ENCODE measurements at places on chromosomes 12 and 14.
A peak's percentile ranks its signal among the peaks of the same experiment; 100 is the strongest.

GRCh38 chr14:91282954-91283645 is 38.6 kb upstream of the GPR68 start:
- no peak overlapping the region for H3K27ac ChIP-seq
- peaks cover 5% of the 10 kb centered on the region for H3K4me1 ChIP-seq
- no peaks in the 10 kb centered on the region for H3K27me3 ChIP-seq
- no peak for DNase-seq
- peaks cover 22% of the 10 kb centered on the region for H3K36me3 ChIP-seq
- no peak overlapping the region for H3K4me3 ChIP-seq

GRCh38 chr12:28460420-28461130 is 270.3 kb downstream of the CCDC91 start:
- H3K27me3 ChIP-seq, result no peaks in the 10 kb centered on the region
- no peak overlapping the region for H3K4me3 ChIP-seq
- H3K36me3 ChIP-seq, result no peaks in the 10 kb centered on the region

- peaks cover 3% of the 10 kb centered on the region for H3K27me3 ChIP-seq
- H3K36me3 ChIP-seq, result peaks cover 6% of the 10 kb centered on the region
- no peaks in the 10 kb centered on the region for H3K4me1 ChIP-seq
- no peak for DNase-seq
- no peak overlapping the region for H3K27ac ChIP-seq
Observed at GRCh38 chr12:69578283-69578682, 7.0 kb upstream of the CCT2 start.

DNA sequence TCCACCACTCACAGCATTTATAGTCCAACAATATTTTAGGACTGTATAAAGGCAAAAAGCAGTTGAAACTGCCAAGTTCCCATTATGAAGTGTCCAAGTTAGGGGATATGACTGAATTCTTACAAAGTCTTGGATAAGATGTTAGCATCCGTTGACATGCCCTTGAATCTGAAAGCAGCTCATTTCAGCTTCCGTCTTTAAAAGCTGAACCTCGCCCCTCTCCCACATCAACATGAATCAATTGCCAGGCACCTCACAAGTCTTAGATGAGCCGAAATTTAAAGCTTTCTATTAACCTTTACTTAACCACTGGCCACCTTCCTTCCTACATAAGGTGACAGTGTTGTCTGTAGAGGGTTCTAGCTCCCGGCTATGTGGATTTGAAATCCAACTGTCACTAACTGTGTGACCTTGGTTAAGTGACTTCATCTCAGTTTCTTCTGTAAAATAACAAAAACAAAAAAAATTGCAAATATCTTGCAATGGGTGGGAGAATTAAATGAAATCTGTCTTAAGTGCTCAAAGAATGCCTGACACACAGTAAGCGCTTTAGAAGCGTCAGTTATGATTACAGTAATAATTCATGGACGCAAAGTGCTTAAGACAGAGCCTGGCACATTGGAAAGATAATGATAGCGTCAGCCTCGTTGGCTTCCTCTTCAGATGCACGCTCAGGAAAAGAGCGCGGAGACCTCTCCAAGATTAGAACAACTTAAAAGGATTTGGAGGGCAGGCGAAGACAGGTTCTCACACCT is 1.2 kb downstream of the PPP1CC start:
- H3K36me3 ChIP-seq, result no peaks in the 10 kb centered on the region
- peaks cover 4% of the 10 kb centered on the region for H3K27me3 ChIP-seq
- H3K4me3 ChIP-seq, result peak overlapping the region; percentile 99
- peak overlapping the region; percentile 97 for H3K27ac ChIP-seq
- H3K4me1 ChIP-seq, result peaks cover 30% of the 10 kb centered on the region

DNA sequence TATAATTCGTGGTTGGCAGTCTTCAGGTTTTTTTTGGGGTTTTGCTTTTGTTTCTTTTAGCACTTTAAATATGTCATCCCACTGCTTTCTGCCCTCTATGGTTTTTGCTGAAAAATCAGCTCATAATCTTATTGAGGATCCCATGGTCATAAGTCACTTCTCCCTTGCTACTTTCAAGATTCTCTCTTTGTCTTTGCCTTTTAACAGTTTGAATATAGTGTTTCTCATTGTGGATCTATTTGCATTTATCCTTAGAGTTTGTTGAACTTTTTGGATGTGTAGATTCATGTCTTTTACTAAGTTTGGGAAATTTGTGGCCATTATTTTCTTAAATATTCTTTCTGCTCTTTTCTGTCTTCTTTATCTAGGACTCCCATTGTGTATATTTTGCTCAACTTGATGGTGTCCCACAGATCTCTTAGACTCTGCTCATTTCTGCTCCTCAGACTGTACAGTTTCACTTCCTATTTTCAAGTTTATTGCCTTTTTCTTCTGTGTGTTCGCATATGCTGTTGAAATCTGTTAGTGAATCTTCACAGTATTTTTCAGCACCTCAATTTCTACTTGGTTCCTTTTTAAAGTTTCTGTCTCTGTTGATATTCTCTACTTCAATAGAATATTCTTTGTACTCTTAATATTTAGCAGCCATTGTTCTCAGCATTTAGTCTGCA is 70.8 kb downstream of the WNK1 start:
- no peak for DNase-seq
- no peak overlapping the region for H3K27ac ChIP-seq
- no peaks in the 10 kb centered on the region for H3K4me1 ChIP-seq

DNA sequence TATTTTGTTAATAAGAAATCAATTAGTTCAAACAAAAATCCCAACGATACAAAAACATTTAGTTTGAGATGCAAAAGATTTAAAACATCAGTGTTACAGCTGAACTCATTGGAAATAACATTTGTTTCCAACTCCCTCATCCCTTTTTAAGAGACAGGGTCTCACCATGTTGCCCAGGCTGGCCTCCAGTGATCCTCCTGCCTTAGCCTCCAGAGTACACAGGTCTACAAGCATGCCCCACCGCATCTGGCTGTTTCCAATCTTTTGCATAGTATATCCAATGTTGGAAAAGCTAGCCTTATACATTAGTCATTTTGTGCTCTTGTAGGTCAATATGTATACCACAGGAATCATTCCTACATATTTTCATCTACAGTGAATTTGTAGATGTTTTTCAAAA is 11.5 kb downstream of the RSRC2 start:
- DNase-seq, result no peak
- H3K27ac ChIP-seq, result no peak overlapping the region
- no peaks in the 10 kb centered on the region for H3K27me3 ChIP-seq
- H3K36me3 ChIP-seq, result peaks cover 46% of the 10 kb centered on the region
- H3K4me3 ChIP-seq, result no peak overlapping the region
- H3K4me1 ChIP-seq, result no peaks in the 10 kb centered on the region

- peaks cover 19% of the 10 kb centered on the region for H3K36me3 ChIP-seq
- H3K27ac ChIP-seq, result no peak overlapping the region
- H3K4me3 ChIP-seq, result no peak overlapping the region
Observed at GRCh38 chr12:42119085-42119633, 25.5 kb downstream of the GXYLT1 start.

- no peak overlapping the region for H3K27ac ChIP-seq
- H3K4me1 ChIP-seq, result peaks cover 20% of the 10 kb centered on the region
- H3K4me3 ChIP-seq, result no peak overlapping the region
- no peaks in the 10 kb centered on the region for H3K36me3 ChIP-seq
- peaks cover 12% of the 10 kb centered on the region for H3K27me3 ChIP-seq
- no peak for DNase-seq
Observed at GRCh38 chr12:6214633-6215032, 14.4 kb downstream of the CD9 start.

DNA sequence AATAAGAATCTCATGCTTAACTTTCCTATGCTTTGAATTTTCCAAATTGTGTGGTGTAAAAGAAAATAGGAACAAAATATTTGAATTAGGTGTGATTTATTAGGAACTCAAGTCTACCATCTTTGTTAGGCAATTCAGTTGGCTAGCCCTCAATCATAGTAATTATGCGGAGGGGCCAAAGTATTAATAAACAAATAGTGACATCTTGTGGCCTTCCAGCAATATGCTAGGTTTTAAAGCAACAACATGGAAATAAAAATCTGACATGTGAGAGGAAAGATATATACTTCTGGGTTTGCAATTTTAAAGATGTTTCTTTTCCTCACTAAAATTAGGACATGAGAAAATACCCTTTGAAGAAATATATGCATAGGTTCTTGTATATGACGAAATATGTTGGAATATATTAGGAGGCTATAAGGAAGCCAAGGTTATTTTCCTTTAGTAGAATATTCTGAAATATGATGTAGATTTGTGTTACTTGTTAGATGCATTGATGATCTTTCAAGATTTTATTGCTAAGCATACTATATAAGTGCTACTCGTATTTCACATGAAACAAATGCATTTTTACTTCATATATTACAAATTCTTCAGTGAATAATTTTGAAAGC is 200.4 kb downstream of the PTPRO start:
- no peak overlapping the region for H3K27ac ChIP-seq
- no peaks in the 10 kb centered on the region for H3K27me3 ChIP-seq
- H3K36me3 ChIP-seq, result no peaks in the 10 kb centered on the region
- H3K4me1 ChIP-seq, result peaks cover 20% of the 10 kb centered on the region
- no peak overlapping the region for H3K4me3 ChIP-seq

GRCh38 chr12:54991161-54991990 is 6.8 kb upstream of the TESPA1 start:
- no peaks in the 10 kb centered on the region for H3K36me3 ChIP-seq
- H3K4me3 ChIP-seq, result no peak overlapping the region
- H3K27ac ChIP-seq, result no peak overlapping the region
- H3K27me3 ChIP-seq, result peaks cover 1% of the 10 kb centered on the region
- no peak for DNase-seq

DNA sequence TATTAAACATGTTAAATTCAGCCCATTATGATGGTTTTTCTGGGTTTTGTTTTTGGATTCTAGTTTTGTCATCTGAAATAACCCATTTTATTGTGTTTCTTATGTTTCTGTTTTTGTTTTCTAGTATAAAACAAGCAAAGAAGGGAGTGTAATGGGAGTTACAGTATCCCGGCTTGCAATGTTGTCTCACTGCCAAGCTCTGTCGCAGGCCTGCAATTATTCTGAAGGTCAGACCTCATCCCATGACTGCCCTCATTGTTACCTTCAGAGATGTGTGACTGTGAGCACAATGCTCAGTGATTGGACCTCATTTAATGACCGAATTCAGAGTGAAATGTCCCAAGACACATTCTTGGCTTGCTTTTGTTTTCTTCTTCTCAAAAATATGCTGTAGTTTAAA is 73.0 kb upstream of the ATF1 start:
- H3K27ac ChIP-seq, result no peak overlapping the region

GRCh38 chr12:106910202-106910601 is 45.5 kb upstream of the TMEM263 start:
- H3K27me3 ChIP-seq, result peaks cover 4% of the 10 kb centered on the region
- no peaks in the 10 kb centered on the region for H3K36me3 ChIP-seq
- no peak overlapping the region for H3K27ac ChIP-seq
- no peak overlapping the region for H3K4me3 ChIP-seq
- no peak for DNase-seq
- H3K4me1 ChIP-seq, result peaks cover 2% of the 10 kb centered on the region

DNA sequence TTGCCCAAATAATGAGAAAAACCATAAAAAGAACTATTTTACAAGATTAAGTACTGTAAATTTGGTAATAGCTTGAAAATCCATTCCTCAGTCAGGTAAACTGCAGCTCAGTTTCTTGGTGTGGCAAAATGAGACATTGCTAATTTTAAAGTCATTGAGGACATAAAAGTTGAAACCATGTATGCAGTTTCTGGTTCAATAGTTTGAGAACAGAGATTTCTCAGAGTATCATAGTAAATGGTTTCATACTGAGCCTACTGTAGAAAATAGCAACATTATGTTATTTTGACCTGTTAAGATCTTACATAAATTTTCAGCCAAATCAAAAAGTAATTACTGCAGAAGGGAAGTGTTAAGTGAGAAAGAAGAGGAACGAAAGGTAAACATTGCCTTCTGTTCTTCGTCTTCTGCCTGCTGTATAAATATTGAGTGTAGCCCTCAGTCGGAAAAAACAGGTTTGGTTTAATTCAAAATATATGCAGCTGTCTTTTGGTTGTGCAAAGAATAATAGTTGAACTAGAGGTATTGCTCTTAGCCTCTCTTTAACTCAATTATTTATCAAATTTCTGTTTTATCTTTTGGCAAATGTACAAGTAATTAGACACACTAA is 119.6 kb downstream of the SYNE2 start:
- H3K27ac ChIP-seq, result no peak overlapping the region
- no peaks in the 10 kb centered on the region for H3K36me3 ChIP-seq
- DNase-seq, result no peak

DNA sequence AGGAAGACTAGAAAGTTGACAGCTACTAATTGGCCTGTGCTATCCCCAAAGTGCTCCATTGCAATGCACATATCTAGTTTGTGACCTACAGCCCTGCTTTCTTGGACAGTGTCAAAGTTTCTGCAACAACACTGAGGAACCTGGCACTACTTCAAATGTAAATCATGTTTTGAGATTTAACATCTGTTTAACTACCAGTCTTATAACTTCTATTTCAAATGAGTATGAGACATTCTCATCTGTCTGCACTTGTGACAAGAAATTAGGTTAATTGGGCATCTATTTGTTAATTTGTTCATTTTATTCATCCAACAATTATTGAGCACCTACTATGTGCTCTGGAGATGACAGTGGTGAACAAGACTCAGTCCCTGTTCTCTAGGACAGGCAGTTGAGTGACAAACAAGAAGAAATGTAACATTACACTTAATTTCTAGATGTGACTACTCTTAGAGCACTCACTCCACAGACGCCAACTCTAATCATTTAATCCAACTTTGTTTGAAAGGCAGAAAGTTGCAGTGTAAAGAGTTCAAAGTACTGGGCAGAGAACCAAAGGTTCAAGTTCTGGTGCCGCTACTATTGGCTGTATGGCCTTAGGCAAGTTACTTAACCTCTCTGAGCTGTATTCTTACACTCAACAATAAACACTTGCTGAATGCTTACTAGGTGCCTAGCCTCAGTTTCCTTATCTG is 74.8 kb downstream of the HECTD4 start:
- H3K4me1 ChIP-seq, result peaks cover 7% of the 10 kb centered on the region
- no peak overlapping the region for H3K27ac ChIP-seq
- H3K36me3 ChIP-seq, result peaks cover 12% of the 10 kb centered on the region
- DNase-seq, result no peak

DNA sequence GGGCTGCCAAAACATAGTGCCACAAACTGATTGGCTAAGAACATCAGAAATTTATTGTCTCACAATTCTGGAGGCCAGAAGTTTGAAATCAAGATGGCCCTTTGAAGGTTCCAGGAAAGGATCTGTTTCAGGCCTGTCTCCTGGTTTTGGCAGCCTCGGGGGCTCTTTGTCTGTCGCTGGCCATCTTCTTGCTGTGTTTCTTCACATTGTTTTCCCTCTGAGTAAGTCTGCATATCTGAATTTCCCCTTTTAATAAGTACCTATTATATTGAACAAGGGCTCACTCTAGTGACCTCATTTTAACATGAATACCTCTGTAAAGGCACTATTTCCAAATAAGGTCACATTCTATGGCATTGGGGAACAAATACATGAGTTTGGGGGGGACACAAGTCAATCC is 467.1 kb upstream of the MGAT4C start:
- no peak overlapping the region for H3K4me3 ChIP-seq
- no peaks in the 10 kb centered on the region for H3K27me3 ChIP-seq
- no peaks in the 10 kb centered on the region for H3K4me1 ChIP-seq
